Stimulated activated CD8-positive, alpha-beta memory T cell treated with anti-CD3 and anti-CD28 coated beads, Interleukin-4, amount 100 ng/mL, for 1 hour (primary cell): ENCODE measurements at places on chromosomes 4 and X.

DNA sequence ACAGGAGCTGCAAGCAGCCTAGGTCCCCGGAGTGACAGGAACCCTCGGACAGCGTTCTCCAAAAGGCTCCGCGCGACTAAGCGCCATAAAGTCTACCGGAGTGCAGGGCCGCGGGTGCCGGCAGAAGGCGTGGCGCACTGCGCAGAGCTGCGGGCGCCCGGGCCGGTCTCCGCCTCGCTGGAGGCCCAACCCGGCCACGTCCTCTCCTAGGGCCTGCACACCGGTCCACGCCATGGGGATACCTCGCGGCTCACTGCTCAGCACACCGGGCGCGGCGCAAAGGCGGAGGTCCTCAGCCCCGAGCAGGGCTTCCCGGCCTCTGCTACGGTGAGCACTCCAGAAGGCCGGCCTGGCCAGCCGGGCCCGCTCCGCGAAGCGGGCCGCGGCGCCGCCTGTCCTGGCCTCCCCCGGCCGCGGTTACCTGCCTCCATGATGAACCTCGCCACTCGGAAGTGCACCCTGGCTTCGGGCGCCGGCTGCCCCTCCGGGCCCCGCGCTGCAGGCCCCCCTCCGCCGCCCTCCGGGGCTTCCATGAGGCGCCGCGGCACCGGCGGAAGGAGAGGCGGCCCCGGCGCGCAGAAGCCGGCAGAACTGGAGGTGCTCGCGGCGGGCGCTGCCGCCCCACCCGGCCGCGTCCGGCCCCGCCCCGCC, at the start of gene CCNQ:
CCNQ (minus strand) TSS at position 599 of the 651 bp plus-strand sequence; CDS start at position 533, 66 bp downstream.
- no peak for DNase-seq

DNA sequence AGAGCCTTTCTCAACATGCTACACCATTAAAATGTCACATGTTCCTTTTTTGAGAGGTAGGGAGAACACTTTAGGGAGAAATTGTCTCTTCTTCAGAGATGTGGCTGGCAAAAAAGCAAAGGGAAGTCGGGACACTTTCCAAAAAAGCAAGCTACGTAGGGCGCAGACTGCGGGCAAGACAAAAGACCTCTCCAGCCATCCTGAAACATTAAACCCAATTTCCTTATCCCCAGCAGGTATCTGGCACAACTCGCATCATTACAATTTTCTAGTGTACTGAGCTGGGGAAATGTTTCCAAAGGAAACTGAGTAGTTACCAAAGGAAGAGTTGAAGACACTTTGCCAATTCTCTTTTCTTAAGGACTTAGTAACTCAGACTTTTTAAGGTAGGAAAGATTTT, 116.0 kb downstream of the PACRGL start:
- DNase-seq = no peak

- no peak for DNase-seq
These were observed 5.7 kb upstream of the IL1RAPL1 start for GRCh38 chrX:28581522-28581921.

DNA sequence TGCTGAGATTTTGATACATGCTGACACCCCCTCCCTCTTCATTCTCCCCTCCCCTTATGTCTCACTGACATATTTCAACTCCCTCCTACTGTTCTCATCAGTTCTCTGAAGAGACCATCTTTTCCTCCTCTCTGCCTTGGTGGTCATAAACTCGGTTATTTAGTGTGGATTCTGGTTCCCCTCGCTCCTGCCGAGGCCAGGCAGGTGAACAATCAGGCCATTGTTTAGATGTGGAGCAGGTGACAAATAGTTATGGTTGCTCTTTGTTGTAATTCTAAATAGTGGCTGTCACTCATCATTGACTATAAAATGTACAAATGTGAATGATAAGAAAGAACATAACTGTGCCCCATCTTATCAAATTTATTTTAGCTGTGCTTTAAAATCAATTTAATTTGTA, 324.6 kb downstream of the BCOR start:
- DNase-seq = no peak

DNA sequence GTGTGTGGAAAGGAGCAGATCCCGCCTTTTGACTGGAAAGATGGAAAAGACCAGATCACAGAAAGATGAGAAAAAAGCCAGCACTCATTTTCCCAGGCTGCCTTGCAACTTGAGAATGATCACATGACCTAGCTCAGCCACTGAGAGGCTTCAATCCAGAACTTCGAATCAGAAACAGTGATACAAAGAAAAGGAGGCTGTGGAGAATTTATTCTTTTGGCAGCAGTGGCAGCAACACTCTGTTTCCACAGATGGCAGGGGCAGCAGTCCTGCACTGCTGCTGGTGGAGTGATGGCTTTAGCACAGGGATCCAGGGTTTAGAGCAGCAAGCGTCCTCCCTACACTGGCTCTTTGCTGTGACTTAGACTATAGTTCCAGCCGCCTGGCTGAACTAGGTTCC, 77.8 kb upstream of the SH3RF1 start:
- DNase-seq = no peak
